ENCODE measurements at places on chromosomes 3 and 15. TPM values are rescaled to one million over a fixed set of nuclear protein-coding genes. Genes with fewer than 3 reads are reported as not detected.

The IL20RB gene
- total RNA-seq: 0.73 TPM

The ZNF662 gene
- total RNA-seq: 0.04 TPM

The APOD gene
- not detected for total RNA-seq

The CHRFAM7A gene
- total RNA-seq: not detected

DNA sequence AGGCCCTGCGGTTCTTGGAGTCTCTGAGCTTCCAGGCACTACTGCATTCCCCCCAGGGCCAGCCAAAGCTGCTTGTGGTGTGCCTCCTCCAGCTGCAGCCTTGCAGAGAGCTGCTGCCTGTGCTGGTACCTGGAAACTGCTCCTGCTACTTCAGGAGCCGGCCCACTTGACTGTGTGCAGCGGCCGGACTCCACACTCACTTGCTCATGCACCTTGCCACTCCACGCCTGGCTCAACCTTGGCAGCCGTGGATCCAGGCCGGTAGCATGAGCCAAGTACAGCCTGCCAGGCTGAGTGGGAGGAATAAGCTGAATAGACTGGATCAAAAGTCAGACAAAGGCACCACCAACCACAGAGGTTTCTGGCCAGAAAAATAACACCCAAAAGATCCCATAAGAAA lies 169.7 kb downstream of the TJP1 start:
- H3K27ac ChIP-seq: no peak overlapping the region
- peaks cover 26% of the 10 kb centered on the region for H3K27me3 ChIP-seq
- H3K4me1 ChIP-seq: no peaks in the 10 kb centered on the region
- DNase-seq: no peak
- H3K4me3 ChIP-seq: no peak overlapping the region

- H3K36me3 ChIP-seq: peaks cover 21% of the 10 kb centered on the region
- H3K4me3 ChIP-seq: no peak overlapping the region
- no peaks in the 10 kb centered on the region for H3K27me3 ChIP-seq
These were observed 9.5 kb downstream of the ABCC5 start for GRCh38 chr3:184008161-184008560.

DNA sequence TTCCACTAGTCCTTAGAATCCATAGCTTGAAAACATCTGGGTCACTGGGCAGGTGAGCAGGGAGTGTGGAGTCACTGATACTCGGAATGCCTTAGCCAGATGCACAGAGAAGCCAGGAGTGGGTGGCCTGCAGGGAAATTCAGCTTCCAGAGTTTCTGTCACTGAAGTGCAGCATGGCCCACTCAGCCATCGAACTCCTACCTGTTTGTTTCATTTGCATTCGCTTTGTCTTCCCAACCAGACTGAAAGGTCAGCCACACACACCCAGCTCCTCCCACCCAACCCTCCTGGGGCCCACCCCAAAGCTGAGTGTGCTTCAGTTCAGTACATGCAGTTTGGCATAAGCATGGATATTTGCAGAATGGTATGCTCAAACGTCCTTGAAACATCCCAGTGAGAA lies 124.5 kb upstream of the ATP10A start:
- no peak for DNase-seq
- H3K4me3 ChIP-seq: no peak overlapping the region
- no peaks in the 10 kb centered on the region for H3K4me1 ChIP-seq

DNA sequence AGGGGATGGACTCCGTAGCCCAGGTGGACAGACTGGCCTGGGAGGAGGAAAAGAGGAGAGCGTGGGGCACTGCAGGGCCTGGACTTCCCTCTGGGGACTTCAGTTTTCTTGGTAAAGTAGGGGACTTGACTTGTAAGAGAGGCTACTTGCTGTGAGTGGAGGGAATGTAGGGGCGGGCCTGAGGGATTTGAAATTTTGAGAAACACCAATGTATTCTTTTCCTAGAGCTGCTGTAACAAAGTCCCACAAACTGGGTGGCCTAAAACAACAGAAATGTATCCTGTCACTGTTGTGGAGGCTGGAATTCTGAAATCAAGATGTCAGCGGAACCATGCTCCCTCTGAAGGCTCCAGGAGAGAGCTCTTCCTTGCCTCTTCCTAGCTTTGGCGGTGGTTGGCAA lies 5.8 kb upstream of the HEG1 start:
- DNase-seq: no peak
- H3K27me3 ChIP-seq: no peaks in the 10 kb centered on the region
- H3K36me3 ChIP-seq: no peaks in the 10 kb centered on the region
- H3K4me3 ChIP-seq: no peak overlapping the region
- H3K4me1 ChIP-seq: peaks cover 45% of the 10 kb centered on the region
- no peak overlapping the region for H3K27ac ChIP-seq

GRCh38 chr3:111712294-111713167 lies 117.4 kb upstream of the ZBED2 start:
- H3K4me1 ChIP-seq: peaks cover 21% of the 10 kb centered on the region
- no peak overlapping the region for H3K4me3 ChIP-seq
- H3K27me3 ChIP-seq: no peaks in the 10 kb centered on the region
